Progenitor cell of endocrine pancreas (in vitro differentiated cells): ENCODE measurements at places on chromosomes 3 and 15. TPM values are rescaled to one million over a fixed set of nuclear protein-coding genes. Genes with fewer than 3 reads are reported as not detected.

RFX7 gene
- 33.6 and 36.5 TPM in 2 replicates for total RNA-seq

TSPAN3 gene
- total RNA-seq, result 337 and 352 TPM in 2 replicates

EBLN2 gene
- 14.9 and 16.9 TPM in 2 replicates for total RNA-seq

LIPH gene
- 0.11 and 0.79 TPM in 2 replicates for total RNA-seq

AGBL1 gene
- not detected in 2 replicates for total RNA-seq

SEC22C gene
- total RNA-seq, result 36.9 and 40.2 TPM in 2 replicates

TRIM42 gene
- not detected in 2 replicates for total RNA-seq

HDC gene
- not detected in 2 replicates for total RNA-seq

C3orf22 gene
- 0.26 and 0.44 TPM in 2 replicates for total RNA-seq

GOLGA6B gene
- total RNA-seq, result not detected in 2 replicates

C3orf38 gene
- 30.7 and 35.4 TPM in 2 replicates for total RNA-seq

CCNB2 gene
- 38.0 and 40.9 TPM in 2 replicates for total RNA-seq

DNA sequence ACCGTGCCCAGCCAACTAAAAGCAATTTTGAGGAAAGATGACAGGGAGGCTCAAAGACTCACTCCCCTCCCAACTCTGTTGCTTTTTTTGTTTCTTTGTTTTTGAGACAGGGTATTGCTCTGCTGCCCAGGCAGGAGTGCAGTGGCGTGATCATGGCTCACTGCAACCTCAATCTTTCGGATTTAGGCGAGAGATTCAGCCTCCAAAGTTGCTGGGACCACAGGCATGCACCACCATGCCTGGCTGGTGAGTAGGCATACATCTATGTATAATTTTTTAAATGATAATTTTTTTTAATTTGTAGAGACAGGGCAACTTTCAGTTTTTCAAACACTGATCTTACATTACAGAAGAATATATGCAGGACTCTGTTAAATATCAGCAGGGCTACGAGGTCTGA is 15.8 kb upstream of the THUMPD3 start:
- H3K36me3 ChIP-seq, result peaks cover 5% of the 10 kb centered on the region
- peaks cover 25% of the 10 kb centered on the region for H3K4me1 ChIP-seq
- H3K4me3 ChIP-seq, result no peak overlapping the region

GRCh38 chr3:149042789-149043386 is 43.4 kb downstream of the HLTF start:
- H3K27me3 ChIP-seq, result no peaks in the 10 kb centered on the region
- H3K4me3 ChIP-seq, result no peak overlapping the region
- peaks cover 11% of the 10 kb centered on the region for H3K4me1 ChIP-seq
- H3K27ac ChIP-seq, result peak overlapping the region; percentile 25
- DNase-seq, result no peak

DNA sequence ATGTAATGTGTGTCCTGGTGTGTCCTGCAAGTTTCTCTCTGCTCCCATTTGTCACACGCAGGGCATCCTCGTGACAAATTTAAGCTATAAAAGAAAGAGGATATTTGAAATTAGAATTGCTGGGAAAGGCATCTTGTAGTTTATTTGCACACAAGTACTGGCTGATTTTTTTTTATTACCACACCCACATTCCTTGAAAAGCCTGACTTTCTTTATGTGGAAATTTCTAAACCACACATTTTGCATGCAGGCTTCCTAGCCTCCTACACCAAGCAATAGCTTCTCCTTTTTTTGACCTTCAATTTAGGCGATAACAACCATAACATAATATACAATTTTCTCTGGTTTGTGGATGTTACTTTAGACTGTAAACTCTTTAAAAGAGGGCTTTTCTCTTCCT is 126.1 kb downstream of the SERPINI1 start:
- H3K4me1 ChIP-seq, result peaks cover 4% of the 10 kb centered on the region
- H3K27me3 ChIP-seq, result no peaks in the 10 kb centered on the region
- DNase-seq, result no peak
- H3K36me3 ChIP-seq, result no peaks in the 10 kb centered on the region

- no peak overlapping the region for H3K27ac ChIP-seq
- no peaks in the 10 kb centered on the region for H3K36me3 ChIP-seq
- no peak overlapping the region for H3K4me3 ChIP-seq
- DNase-seq, result no peak
- H3K27me3 ChIP-seq, result no peaks in the 10 kb centered on the region
These were observed 12.2 kb downstream of the NEK10 start for GRCh38 chr3:27356976-27357375.

DNA sequence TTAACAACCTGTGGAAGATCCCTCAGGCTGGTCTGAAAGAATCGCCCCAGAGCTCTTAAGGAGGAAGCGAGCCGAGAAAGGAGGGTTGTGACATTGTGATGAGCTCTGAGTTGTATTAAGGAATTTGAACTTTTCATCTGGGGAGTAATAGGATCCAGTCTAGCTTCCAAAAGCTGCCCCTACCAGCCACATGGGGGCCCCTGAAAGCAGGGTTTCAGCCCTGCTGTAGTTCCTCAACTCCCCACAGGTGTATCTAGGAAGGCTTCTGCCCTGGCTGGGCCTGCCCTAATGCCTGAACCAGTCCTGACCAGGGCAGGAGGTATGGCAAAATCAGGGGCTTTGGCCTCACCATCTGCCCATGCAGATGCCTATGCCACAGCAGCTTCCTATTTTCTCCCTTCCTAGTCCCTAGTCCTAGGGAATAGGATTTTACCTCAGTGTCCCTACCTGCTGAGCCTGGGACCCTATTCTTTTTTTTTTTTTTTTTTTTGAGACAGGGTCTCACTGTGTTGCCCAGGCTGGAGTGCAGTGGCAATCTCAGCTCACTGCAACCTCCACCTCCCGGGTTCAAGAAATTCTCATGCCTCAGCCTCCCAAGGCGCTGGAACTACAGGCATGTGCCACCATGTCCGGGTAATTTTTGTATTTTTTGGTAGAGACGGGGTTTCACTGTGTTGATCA is 5.0 kb upstream of the AP3S2 start:
- peaks cover 12% of the 10 kb centered on the region for H3K36me3 ChIP-seq
- H3K27me3 ChIP-seq, result no peaks in the 10 kb centered on the region
- H3K4me3 ChIP-seq, result no peak overlapping the region
- H3K4me1 ChIP-seq, result no peaks in the 10 kb centered on the region
- H3K27ac ChIP-seq, result no peak overlapping the region

- no peaks in the 10 kb centered on the region for H3K36me3 ChIP-seq
- H3K27me3 ChIP-seq, result peaks cover 46% of the 10 kb centered on the region
- DNase-seq, result no peak
- no peak overlapping the region for H3K4me3 ChIP-seq
These were observed 125.3 kb upstream of the BNIP2 start for GRCh38 chr15:59814409-59814808.
